ENCODE measurements at places on chromosomes 16 and 17.

DNA sequence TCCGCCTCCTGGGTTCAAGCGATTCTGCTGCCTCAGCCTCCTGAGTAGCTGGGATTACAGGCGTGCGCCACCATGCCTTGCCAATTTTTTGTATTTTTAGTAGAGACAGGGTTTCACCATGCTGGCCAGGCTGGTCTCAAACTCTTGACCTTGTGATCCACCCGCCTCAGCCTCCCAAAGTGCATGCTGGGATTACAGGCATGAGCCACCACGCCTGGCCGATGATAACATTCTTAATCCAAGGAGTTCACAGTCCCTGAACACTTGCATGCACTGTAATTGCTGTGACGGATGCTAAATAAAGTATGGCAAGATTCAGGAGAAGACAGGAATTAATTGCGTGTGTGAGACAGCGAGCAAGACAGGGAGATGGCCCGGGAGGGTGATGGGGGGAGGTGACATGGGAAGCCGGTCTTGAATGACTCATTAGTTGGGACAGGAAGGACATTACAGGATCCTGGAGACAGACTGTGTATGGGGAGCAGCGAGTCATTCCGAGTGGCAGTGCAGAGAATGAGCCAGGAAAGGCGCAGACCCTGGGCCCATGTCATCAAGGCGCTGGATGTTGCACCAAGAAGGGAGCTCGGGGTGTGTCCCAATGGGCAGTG lies 6.7 kb downstream of the ABCA3 start:
- no peaks in the 10 kb centered on the region for H3K36me3 ChIP-seq
- H3K27me3 ChIP-seq, result peaks cover 61% of the 10 kb centered on the region
- no peak for DNase-seq
- no peak overlapping the region for H3K4me3 ChIP-seq
- H3K4me1 ChIP-seq, result no peaks in the 10 kb centered on the region

DNA sequence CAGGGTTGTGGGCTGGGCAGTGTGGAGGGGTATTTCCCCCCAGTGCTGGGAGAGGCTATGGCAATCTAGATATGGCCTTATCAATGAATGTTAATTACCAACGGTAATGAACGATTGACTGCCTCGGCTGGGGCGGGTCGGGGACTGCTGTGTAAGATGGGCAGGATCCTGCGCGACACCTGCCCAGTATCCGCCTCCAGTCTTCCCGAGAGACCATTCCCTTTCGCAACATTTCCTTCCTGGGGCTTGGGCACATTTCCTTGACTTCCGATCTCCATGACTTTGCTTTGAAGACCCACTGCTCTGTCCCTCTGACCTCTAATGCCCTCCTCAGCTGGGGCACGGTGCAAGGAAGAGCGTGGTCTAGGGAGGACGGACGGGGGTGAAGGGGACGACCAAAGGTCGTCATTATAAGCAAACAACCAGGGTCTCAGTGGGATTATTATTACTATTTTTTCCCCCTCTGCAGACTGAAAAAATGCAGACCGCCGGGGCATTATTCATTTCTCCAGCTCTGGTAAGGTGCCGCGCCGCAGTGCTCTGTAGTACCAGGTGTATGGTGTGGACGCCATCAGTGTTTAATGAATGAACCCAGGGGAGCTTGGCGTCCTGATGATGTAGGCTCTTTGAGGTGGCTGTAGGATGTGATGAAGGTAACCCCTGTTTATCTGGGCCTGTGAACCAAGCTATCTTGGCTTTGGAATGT lies 506 bp downstream of the ATP5MC1 start:
- no peaks in the 10 kb centered on the region for H3K36me3 ChIP-seq
- peak overlapping the region; percentile 80 for H3K4me3 ChIP-seq
- peak overlapping the region; percentile 92 for H3K27ac ChIP-seq
- H3K4me1 ChIP-seq, result peaks cover 4% of the 10 kb centered on the region
- no peaks in the 10 kb centered on the region for H3K27me3 ChIP-seq

GRCh38 chr16:73280388-73280787 lies 232.5 kb upstream of the ZFHX3 start:
- no peak for DNase-seq
- H3K36me3 ChIP-seq, result no peaks in the 10 kb centered on the region
- H3K27ac ChIP-seq, result no peak overlapping the region
- no peaks in the 10 kb centered on the region for H3K4me1 ChIP-seq
- H3K4me3 ChIP-seq, result no peak overlapping the region

- peak overlapping the region; percentile 73 for H3K4me3 ChIP-seq
- DNase-seq, result no peak
- peaks cover 54% of the 10 kb centered on the region for H3K27me3 ChIP-seq
- peak overlapping the region; percentile 49 for H3K27ac ChIP-seq
- no peaks in the 10 kb centered on the region for H3K36me3 ChIP-seq
Measured at GRCh38 chr17:6712854-6713129, 377 bp downstream of the SLC13A5 start.

GRCh38 chr17:15926039-15926740 lies 18.7 kb upstream of the ADORA2B start:
- H3K27ac ChIP-seq, result no peak overlapping the region
- H3K27me3 ChIP-seq, result peaks cover 23% of the 10 kb centered on the region
- no peak for DNase-seq
- no peaks in the 10 kb centered on the region for H3K4me1 ChIP-seq

GRCh38 chr16:51153577-51154031 lies 2.5 kb upstream of the SALL1 start:
- H3K36me3 ChIP-seq, result no peaks in the 10 kb centered on the region
- peaks cover 64% of the 10 kb centered on the region for H3K27me3 ChIP-seq
- peak overlapping the region; percentile 12 for H3K27ac ChIP-seq
- DNase-seq, result no peak

- DNase-seq, result no peak
- H3K4me1 ChIP-seq, result peaks cover 4% of the 10 kb centered on the region
- peaks cover 26% of the 10 kb centered on the region for H3K27me3 ChIP-seq
- no peak overlapping the region for H3K27ac ChIP-seq
- no peak overlapping the region for H3K4me3 ChIP-seq
- no peaks in the 10 kb centered on the region for H3K36me3 ChIP-seq
Measured at GRCh38 chr17:5816491-5817070, 232.3 kb upstream of the NLRP1 start.

- peaks cover 46% of the 10 kb centered on the region for H3K4me1 ChIP-seq
- peak overlapping the region; percentile 85 for H3K27ac ChIP-seq
- peak overlapping the region; percentile 16 for H3K4me3 ChIP-seq
- H3K36me3 ChIP-seq, result peaks cover 14% of the 10 kb centered on the region
- no peak for DNase-seq
- no peaks in the 10 kb centered on the region for H3K27me3 ChIP-seq
Measured at GRCh38 chr17:41915020-41915419, 3.7 kb downstream of the ACLY start.

- DNase-seq, result no peak
- no peaks in the 10 kb centered on the region for H3K27me3 ChIP-seq
- H3K4me3 ChIP-seq, result no peak overlapping the region
- H3K4me1 ChIP-seq, result peaks cover 1% of the 10 kb centered on the region
- H3K36me3 ChIP-seq, result no peaks in the 10 kb centered on the region
Measured at GRCh38 chr16:74224828-74225612, 71.6 kb upstream of the PSMD7 start.

DNA sequence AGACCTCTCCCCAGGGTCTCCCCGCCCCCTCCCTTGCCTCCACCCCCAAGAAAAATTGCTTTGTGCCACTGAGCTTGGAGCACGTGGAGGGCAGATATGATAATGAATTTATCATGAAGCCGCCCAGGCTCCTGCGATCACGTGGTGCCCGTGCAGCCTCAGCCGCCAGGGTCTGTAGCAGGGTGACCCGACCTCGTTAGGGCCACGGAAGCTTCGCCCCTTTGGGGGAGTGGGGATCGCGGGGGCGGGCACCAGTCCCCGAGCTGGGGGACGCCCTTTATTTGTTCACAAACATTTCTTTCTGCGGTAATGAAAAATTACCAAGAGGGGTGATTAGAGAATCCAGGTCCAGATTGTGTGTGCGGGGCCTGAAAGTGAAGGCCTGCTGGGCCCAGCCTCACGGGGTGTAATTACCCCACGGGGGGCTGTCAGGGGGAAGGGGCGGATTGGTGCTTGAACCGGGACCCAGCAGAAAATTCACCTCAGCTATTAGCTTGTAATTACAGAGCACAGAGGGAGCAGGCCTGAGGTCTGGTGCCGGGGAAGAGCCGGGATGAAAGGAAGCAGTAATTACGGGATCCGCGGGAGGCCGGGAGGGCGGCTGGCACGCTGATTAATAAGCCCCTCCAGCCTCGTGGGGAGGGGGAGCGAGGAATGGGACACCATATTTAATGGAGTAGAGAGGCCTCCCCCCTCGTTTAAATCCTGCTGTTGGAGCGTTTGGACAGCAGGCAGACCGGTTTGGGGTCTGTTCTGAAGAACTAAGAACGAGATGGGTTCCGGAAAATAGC lies 13.3 kb downstream of the GSE1 start:
- H3K27me3 ChIP-seq, result no peaks in the 10 kb centered on the region
- H3K36me3 ChIP-seq, result peaks cover 11% of the 10 kb centered on the region
- peaks cover 54% of the 10 kb centered on the region for H3K4me1 ChIP-seq
- no peak for DNase-seq
- H3K4me3 ChIP-seq, result peak overlapping the region; percentile 53

DNA sequence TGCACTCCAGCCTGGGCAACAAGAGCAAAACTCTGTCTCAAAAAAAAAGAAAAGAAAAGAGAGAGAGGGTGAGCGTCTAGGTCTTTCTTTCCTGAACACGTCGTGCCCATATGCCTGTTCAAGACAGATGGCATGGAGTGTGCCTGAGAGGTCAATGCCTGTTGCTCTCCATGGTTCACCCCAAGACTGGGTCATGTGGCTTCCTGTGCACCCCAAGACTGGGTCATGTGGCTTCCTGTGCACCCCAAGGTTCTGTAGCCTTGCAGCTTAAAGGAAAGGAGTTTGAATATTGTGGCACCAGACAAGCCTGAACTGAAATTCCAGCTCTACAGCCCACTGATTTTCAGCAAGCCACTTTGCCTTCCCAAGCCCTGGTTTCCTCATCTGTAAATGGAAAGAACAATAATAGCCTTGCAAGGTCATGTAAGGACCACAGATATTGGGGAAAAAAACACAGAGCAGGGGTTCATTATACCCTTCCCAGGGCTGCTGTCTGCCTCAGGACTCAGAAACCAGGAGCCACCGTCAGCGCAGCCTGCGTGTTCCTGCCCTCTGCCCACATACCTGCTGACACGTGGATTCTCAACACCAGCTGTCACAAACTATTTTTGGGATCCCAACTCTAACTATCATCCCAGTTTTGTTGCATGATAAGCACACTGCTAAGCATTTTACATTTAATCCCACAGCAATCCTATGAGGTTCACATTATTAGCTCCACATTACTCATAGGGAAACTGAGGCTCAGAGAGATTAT lies 18.0 kb upstream of the NAGS start:
- H3K4me3 ChIP-seq, result no peak overlapping the region
- peaks cover 2% of the 10 kb centered on the region for H3K4me1 ChIP-seq
- H3K27me3 ChIP-seq, result peaks cover 66% of the 10 kb centered on the region
- no peaks in the 10 kb centered on the region for H3K36me3 ChIP-seq
- DNase-seq, result no peak

GRCh38 chr16:6247775-6248174 lies 1084.9 kb upstream of the RBFOX1 start:
- H3K27me3 ChIP-seq, result peaks cover 32% of the 10 kb centered on the region
- H3K4me3 ChIP-seq, result no peak overlapping the region
- no peaks in the 10 kb centered on the region for H3K4me1 ChIP-seq
- no peaks in the 10 kb centered on the region for H3K36me3 ChIP-seq
- DNase-seq, result no peak

DNA sequence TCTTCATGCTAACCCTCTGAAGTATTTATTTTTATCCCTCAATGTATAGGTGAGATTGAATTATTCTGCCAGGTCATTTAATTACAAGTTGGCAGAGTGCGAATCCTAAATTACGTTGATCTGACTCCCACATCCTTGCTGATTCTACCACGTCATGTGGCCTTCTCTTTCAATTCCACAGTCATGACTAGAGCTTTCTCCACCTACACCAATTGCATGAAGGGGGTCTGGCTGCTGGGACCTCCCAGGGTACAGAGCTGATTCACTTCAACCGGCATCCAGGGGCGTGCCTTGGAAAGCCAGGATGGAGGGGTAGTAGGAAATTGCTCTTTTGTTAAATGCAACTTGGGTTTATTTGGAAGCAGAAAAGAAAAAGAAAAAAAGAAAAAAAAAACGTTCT lies 41.1 kb upstream of the CDH13 start:
- no peak for DNase-seq
- peaks cover 6% of the 10 kb centered on the region for H3K27me3 ChIP-seq
- H3K4me1 ChIP-seq, result no peaks in the 10 kb centered on the region
- H3K27ac ChIP-seq, result no peak overlapping the region
- no peaks in the 10 kb centered on the region for H3K36me3 ChIP-seq

GRCh38 chr17:12389421-12389820 lies 276.3 kb upstream of the MYOCD start:
- H3K27me3 ChIP-seq, result no peaks in the 10 kb centered on the region
- H3K4me1 ChIP-seq, result no peaks in the 10 kb centered on the region
- H3K36me3 ChIP-seq, result no peaks in the 10 kb centered on the region
- no peak overlapping the region for H3K27ac ChIP-seq

DNA sequence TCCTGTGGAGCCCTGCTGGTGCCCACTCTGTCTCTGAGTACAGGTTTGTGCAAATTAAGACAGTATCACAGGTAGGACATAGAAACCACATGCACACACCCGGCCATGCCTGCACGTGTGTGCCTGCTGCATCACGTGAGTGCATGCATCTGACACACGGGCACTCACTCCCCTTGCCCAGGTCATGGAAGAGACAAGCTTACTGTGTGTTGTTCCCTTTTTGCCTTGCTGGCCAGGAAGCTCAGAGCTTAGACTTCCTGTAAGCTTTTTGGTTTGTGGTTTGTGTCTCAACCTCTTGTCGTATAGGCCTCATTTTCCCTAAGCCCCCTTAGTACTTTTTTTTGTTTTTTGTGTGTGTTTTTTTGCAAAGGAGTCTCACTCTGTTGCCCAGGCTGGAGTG lies 25.0 kb downstream of the ZNF469 start:
- H3K4me3 ChIP-seq, result no peak overlapping the region
- DNase-seq, result no peak
- H3K4me1 ChIP-seq, result no peaks in the 10 kb centered on the region
- no peaks in the 10 kb centered on the region for H3K36me3 ChIP-seq

GRCh38 chr17:5785338-5785737 lies 201.0 kb upstream of the NLRP1 start:
- H3K27me3 ChIP-seq, result peaks cover 35% of the 10 kb centered on the region
- H3K4me3 ChIP-seq, result no peak overlapping the region
- H3K36me3 ChIP-seq, result no peaks in the 10 kb centered on the region

GRCh38 chr16:50742576-50743200 lies 802 bp downstream of the CYLD start:
- DNase-seq, result peak; percentile 29
- peak overlapping the region; percentile 81 for H3K27ac ChIP-seq

- H3K36me3 ChIP-seq, result no peaks in the 10 kb centered on the region
- no peaks in the 10 kb centered on the region for H3K27me3 ChIP-seq
- no peak for DNase-seq
- peaks cover 58% of the 10 kb centered on the region for H3K4me1 ChIP-seq
Measured at GRCh38 chr16:85010446-85010930, 847 bp downstream of the ZDHHC7 start.

DNA sequence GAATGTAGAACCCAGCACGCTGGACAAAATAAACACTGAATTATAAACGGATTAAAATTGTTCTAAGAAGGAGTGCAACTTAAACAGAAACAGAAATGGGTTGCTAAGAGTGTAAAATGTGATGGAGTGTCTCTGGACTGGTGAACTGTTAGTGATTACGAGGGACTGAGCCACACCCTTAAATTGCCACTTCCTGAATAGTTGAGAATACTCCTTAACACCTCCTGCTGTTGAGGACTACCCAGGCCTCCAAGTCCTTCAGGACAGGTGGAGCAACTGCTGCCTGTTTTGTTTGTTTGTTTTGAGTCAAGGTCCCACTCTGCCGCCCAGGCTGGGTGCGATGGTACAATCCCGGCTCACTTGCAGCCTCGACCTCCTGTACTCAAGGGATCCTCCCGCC lies 25.8 kb upstream of the IRF8 start:
- H3K4me3 ChIP-seq, result no peak overlapping the region
- peaks cover 8% of the 10 kb centered on the region for H3K4me1 ChIP-seq
- H3K27ac ChIP-seq, result no peak overlapping the region
- peaks cover 9% of the 10 kb centered on the region for H3K27me3 ChIP-seq
